Left cardiac atrium (tissue), 4 donors: ENCODE measurements at places on chromosomes 16 and 17. TPM values are rescaled to one million over a fixed set of nuclear protein-coding genes. Genes with fewer than 3 reads are reported as not detected.

- no peak for DNase-seq
These were observed 6.2 kb downstream of the LLGL2 start for GRCh38 chr17:75531721-75532072.

GRCh38 chr16:69314534-69314933 is 3.4 kb downstream of the VPS4A start:
- peak; percentile 51 for DNase-seq

KRT33A gene
- total RNA-seq, result not detected

PRDM7 gene
- total RNA-seq, result not detected

MYO1D gene
- 9.5 TPM for total RNA-seq

DNA sequence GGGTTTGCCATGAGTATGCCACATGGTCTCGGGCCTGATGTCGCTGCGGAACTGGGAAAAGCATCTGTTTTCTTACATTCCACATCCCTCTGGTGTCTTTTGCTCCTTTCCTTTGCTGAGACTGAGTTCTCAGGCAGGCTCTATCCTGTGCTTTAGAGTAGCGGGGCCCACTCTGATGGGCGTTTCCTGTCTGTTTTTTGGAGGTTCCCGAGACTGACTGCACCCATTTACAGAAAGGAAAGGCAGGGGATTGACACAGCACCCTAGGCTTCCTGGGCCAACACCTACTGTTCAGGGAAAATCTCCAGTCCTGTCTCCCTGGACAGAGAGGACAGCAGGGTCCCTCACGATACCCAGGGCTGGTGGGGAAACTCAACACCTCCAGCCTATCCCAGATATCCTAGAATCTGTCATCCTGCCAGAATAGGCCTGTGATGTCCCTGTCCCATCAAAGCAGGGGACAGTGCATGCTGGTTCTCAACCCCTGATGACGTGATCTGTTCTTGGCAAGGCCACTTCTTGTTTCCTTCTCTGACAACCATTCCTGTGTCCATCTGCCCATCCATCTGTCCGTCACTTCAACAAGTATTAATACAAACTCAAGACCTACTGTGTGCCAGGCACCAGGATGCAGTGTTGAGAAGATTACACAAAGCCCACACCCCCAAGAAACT is 42.2 kb downstream of the ACTG1 start:
- DNase-seq, result no peak

DNA sequence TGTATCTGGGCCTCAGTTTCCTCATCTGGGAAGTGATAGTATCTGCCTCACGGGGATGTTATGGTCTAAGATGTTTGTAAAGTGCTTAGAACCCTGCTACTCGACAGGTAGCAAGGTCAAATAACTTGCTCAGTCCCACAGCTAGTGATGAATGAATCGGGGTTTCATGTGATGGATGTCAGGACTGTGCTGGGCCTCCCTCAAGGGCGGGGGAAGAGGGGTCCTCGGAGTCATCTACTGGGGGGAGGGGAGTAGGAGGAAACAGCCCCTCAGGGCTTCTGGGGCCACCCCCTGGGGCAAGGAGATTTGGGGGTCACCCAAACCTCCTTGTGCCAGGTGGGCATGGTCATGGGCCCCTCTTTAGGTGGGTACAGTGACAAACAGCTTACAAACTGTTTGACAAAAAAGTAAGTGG is 732 bp downstream of the PNPO start:
- DNase-seq, result no peak

- no peak for DNase-seq
These were observed 36.1 kb upstream of the MYH2 start for GRCh38 chr17:10585529-10585928.

ITGB4 gene
- 26.9 TPM for total RNA-seq

EXOC3L1 gene
- total RNA-seq, result 1.9 TPM

DNA sequence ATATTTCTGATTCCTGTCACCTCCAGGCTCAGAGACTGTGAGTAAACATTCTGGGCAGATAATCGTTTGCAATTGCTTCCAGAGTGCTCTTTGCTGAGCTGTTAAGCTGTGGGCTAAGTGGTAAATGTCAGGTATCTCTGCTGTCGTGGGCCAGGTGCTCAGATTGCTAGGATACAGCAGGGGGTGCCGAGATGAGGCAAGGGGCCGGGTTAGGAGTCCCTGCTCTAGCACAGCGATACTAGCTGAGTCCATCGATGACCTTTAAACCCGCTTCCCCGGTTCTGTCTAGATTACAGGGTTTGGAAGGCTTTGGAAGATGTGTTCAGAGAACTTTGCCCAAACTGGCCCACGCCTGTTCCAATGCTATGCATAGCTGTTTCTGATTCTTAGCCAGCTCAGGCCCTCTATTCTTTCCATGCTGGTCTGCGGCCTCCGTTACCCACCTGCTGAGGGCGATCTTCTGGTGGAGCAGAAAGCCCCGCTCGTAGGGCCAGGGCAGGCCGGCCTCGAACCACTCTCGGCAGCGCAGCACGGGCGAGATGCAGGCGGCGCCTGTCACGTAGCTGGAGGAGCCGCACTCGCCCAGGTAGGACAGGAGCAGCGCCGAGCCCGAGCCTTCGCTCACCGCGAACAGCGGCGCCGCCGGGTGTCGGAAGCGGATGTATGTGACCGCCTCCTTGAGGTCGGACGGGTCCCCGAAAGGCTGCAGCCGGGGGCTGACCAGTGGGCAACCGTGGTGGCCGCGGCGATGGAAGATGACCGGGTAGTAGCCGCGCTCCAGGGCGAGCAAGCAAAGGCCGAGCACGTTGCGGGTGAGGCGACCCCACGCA is 979 bp downstream of the ABHD15 start:
- no peak for DNase-seq

PABPN1L gene
- not detected for total RNA-seq

ACSM3 gene
- total RNA-seq, result 8.9 TPM

TOM1L1 gene
- total RNA-seq, result 10.4 TPM

DNA sequence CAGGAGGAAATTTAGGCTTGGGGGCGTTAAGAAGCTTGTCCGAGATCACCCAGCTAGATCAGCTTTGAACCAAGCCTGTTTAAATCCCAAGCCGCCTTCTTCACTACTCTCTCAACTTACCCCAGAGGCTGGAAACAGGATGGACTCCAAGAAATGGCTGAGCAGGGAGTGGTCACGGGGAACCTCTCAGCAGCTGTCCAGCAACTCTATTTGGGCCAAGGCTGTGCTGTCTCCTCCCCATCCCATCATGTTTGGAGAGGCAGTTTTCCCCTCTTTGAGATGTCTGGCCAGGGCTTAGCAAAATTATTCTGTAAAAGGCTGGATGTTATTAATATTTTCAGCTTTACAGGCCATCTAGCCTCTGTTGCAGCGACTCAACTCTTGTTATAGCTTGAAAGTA is 305.7 kb downstream of the RBFOX1 start:
- DNase-seq, result no peak

GRCh38 chr17:58310511-58311428 is 17.8 kb downstream of the TSPOAP1 start:
- DNase-seq, result peak; percentile 17
